Bronchial epithelial cell (primary cell): ENCODE measurements at places on chromosomes 1 and 21. TPM values are rescaled to one million over a fixed set of nuclear protein-coding genes. Genes with fewer than 3 reads are reported as not detected.
A peak's percentile ranks its signal among the peaks of the same experiment; 100 is the strongest.

The KCNK2 gene
- total RNA-seq: 1.3 TPM in 1 of 2 replicates, not detected in the other

The NBPF6 gene
- not detected in 2 replicates for total RNA-seq

The EXO1 gene
- 0.53 and 0.90 TPM in 2 replicates for total RNA-seq

The MYOC gene
- total RNA-seq: not detected in 2 replicates

The ARHGEF11 gene
- total RNA-seq: 12.4 and 22.3 TPM in 2 replicates

The UBE2U gene
- not detected in 2 replicates for total RNA-seq

DNA sequence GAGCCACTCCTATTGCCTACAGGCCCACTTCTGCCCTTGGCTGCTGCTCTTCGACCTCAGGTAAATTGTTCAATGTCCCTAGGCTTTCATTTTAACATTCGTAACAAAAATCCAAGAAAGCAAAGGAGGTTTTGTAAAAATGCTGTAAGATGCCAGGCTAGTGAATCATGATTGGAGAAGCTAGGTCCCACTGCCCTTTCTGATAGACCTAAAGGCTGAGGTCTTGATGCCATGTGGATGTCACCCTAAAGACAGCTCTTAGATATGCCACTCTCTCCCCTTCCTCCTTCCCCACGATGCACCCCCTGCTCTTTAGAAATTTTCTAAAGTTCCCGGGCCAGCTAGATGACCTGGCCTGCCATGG, 9.9 kb upstream of the TMEM39B start:
- no peak for DNase-seq

- DNase-seq: no peak
Observed at GRCh38 chr1:55468142-55468795, 253.1 kb upstream of the USP24 start.

DNA sequence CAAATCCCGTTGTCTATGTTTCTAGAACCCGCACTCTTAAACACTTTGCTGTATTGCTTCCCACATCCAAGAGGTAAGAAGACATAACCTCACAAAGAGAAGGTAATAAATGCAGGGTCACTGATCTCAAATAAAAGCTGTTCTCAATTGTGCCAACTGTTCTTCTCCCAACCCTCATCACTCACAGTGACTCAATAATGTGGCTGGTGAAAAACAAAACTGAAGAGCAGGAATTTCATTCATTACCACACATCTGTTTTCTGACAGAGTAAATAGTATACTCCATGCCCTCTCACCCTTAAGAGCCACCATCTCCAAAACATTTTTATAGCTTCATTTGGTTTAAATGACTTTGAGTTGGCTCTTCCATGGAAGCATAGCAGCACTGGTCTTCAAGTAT, 6.2 kb upstream of the ERICH3 start:
- no peak for DNase-seq

DNA sequence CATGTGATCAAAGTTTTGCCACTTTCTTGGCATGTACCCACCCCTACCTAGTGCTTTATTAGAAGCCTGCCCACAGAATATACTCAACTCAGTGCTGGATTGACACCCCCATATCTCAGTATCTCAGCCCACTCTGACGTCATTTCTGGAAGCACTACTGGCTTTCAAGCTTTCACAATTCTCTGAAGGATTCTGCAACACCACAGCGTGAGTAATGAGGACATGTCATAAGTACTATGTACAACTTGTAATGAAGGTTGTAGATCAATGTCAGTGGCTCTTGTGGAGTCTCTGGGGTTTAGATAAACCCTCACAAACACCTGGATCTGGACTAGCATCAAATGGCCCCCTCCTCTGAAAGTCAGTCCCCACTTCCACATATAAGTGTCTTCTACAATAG, 57.2 kb downstream of the TNFSF4 start:
- peak; percentile 91 for DNase-seq

- DNase-seq: no peak
Observed at GRCh38 chr1:74629283-74629682, 44.3 kb downstream of the ERICH3 start.

DNA sequence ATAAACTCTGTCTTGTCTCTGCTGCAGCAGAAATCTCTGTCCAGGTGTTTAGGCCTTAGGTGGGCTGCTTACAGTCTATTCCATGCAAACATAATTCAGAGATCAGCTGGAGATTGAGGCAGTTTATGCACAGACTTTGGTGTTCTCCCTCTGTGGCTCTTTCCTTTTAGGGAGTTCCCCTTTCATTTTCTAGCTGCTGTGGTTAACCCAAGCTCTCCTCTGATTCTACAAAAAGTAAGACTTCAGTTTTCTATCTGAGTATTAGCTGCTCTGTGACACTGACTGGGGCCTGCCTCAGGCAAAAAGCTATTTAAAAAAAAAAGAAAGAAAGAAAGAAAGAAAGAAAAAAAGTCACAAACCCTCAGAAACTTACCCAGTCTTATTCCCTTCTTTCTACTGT, 211.1 kb downstream of the CAMTA1 start:
- no peak for DNase-seq
